Activated CD4-positive, alpha-beta T cell treated with anti-CD3 and anti-CD28 coated beads, Interleukin-2, amount 10 ng/mL, durations not matched to agents 7 days and 5 days (primary cell): ENCODE measurements at places on chromosomes 4 and X.
A peak's percentile ranks its signal among the peaks of the same experiment; 100 is the strongest.

- DNase-seq, result no peak
Measured at GRCh38 chrX:69076088-69076487, 89.2 kb downstream of the PJA1 start.

DNA sequence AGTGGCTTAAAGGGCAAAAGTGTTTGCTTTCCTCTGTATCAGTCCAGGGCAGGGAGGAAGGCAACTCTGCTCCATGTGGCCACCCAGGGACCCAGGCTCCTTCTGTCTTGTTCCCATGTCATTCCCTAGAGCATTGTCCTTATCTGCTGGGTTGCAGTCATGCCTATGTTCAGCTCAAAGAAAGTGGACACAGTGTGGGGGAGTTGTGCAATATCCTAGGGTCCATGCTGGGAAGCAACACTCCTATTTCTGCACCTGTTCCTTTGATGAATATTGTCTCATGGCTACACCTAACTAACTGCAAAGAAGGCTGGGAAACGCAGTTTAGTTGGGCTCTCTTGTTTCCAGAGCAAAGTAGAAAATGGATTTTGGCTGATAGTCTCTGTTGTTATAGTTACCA lies 107.0 kb upstream of the OTUD4 start:
- DNase-seq, result no peak

DNA sequence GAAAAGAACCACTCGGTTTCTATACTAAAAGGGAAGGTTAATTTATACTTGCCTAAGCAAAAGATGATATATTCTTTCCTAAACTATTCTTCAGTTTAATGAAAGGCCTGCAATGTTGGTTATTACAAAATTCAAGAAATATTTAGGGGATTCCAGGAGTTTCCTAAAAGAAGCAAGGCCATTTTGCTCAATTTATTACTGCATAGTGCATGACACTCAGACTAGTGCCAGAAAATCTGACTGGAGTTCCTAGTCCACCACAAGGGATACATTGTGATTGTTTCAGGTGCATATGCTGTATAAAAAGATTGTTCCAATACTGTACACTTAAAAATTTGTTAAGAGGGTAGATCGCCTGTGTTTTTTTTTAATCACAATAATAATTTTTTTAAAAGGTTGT lies 78.7 kb downstream of the CAPN6 start:
- DNase-seq, result no peak

- DNase-seq, result no peak
Measured at GRCh38 chrX:37679888-37680287, 5.7 kb upstream of the XK start.

DNA sequence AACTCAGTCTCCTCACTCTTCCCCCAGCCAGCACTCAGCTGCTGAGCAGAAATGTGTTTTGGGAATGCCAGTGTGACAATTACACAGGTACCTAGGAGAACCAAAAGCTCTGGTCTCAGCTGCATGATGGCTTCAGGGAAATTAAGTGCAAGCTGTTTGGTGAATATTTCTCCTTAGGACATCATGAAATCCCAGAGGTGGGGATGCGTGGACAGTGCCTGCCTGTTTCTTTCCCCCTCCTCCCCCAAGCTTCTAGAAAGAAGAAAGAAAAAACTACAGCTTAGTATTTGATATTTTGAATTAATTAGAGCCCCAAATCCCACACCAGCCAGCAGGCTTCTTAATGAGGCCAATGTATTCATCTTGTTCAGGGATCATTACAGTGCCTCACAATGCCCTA lies 243.0 kb downstream of the IDS start:
- no peak for DNase-seq

DNA sequence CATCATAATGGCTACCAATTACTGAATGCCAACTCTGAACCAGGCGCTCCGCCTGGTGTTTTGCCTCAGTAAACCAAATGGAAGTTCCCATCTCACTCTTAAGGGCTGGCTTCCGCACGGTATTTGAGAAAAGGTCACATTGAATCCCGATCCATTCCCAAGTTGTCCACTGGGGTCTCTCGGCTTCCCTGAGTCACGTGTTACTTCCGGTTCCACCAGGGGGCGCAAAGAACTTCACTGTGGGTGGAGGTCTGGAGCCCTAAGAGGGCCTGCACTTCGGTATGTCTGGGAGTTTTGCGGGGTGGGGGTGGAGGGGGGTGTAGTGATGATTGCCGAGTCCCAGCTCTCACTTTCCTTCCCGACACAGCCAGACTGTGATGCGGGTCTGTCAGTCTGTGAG lies 13.4 kb upstream of the NHS start:
- no peak for DNase-seq

- DNase-seq, result peak; percentile 24
Measured at GRCh38 chr4:105520819-105521790, 31.3 kb upstream of the ARHGEF38 start.

GRCh38 chrX:56550667-56551066 lies 12.8 kb upstream of the UBQLN2 start:
- no peak for DNase-seq

DNA sequence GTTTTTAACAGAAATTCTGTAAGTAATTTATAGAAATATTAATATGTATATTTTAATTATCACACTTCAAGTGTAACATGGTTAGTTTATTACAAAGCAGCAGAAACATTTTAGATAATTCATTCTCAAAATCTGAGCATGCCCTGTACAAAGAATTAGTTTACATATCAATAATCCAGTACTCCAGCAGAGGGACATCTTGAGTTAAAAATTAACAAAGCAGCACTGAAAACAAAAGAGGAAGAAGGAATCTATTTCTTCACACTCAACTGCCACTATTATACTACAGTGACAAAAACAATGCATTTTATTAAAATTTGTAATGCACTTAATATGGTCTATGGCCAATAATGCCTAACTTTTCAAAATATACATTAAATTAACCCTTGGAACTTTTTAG lies 179.1 kb upstream of the KLHL4 start:
- DNase-seq, result no peak

- DNase-seq, result no peak
Measured at GRCh38 chr4:63528256-63528991, 880.8 kb downstream of the TECRL start.

DNA sequence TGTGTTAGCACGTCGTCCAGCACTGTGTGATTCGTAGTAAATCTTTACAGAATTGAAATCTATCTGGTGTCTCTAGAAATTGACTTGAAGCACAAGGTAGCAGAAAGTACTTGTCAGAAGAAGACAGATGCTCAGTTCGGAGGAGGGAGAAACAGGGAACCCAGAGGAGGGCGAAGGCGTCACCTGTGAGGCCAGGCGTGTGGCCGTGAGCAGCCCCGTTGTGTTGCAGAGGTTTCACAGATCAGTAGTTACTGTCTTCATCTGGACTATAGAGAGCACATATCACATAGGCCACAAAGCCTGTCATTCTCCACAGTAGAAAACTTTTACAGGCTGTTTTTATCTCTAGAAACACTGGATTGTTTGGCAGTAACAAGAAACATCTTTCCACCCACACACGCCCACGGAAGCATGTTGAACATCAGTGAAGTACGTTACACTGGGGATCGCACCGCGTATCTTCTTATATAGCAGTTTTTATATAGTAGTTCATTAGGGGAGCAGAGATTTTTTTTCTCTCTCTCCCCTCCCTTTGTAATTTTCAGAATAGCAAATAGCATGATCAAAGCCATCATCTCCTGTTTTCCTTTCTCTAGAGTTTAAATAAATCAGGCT lies 48.1 kb upstream of the TLR3 start:
- DNase-seq, result no peak

GRCh38 chr4:106529348-106530023 lies 160.9 kb upstream of the GIMD1 start:
- DNase-seq, result no peak

- peak; percentile 9 for DNase-seq
Measured at GRCh38 chrX:106862972-106863688, 40.0 kb downstream of the RIPPLY1 start.

- no peak for DNase-seq
Measured at GRCh38 chr4:113290666-113291065, 241.2 kb downstream of the ANK2 start.

GRCh38 chrX:154419688-154420401 lies 8.5 kb downstream of the TAFAZZIN start:
- DNase-seq, result no peak

DNA sequence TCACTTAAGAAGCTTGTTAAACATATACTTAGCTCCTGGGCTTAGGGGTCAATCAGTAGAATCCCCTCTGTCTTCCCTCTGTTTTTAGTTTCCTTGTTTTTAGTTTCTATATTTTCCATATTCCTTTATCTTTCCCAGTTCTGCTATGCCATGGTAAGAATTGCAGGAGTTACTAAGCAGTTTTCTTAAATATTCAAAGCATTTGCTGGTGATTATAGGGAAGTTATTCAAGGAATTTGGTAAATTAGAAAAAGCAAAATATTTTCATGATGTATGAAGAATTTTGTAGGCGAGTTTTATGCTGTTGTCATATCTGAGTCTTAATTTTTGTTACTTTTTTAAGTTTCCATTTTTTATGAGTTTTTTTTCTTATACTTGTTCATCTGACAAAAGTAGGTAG lies 91.6 kb upstream of the NUDT6 start:
- DNase-seq, result no peak
